ENCODE measurements at places on chromosomes 1 and 21.

GRCh38 chr21:16579538-16579937 is 849.8 kb downstream of the USP25 start:
- DNase-seq = peak; percentile 53

- peak; percentile 25 for DNase-seq
These were observed 82.1 kb downstream of the GFI1 start for GRCh38 chr1:92404661-92405060.

GRCh38 chr1:189970331-189971230 is 507.1 kb downstream of the BRINP3 start:
- no peak for DNase-seq

- no peak for DNase-seq
These were observed 120.7 kb downstream of the TGFBR3 start for GRCh38 chr1:91765293-91765692.

DNA sequence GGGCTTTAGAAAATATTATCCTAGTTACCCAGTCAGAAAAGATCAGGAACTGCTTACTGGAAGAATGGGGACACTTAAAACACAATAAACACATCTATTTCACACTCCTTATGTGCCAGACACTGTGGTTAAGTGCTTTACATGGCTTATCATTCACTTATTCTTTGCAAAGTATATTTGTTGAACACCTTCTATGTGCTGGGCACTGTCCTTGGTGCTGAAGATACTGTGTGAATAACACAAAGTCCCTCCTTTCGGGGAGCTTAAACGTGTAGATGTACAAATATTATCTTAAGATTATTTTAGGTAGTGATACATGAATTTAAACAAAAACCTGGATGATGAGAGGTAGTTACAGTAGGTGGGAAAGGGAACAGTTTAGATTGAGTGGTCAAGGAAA is 169.3 kb downstream of the ST6GALNAC5 start:
- DNase-seq = peak; percentile 63

DNA sequence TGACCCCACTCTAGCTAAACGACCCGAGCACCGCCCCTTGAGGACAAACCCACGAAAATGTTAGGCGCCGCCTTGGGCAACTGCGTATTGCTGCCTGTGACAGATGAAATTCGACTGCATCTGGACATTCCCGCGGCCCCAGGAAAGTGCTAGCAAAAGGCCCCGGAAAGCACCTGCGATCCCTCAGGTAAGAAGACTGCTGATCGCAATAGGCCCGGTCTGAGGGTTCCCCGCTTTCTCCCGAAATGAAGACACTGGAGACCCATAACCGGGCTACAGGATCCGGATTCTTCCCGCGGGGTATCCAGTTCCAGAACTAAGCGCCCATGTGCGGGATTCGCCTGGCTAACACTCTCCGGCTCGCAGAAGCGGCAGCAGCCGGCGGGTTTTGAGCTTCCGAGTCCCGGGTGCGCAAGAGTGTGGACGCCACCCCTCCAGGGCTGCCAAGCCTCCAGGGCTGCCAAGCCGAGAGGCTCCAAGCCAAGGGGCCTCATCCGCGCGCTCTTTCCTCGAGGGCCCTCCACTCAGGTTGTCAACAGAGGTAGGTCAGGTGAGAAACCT is 157.9 kb upstream of the NBPF11 start:
- no peak for DNase-seq

- DNase-seq = no peak
These were observed 17.1 kb downstream of the ZNF281 start for GRCh38 chr1:200392625-200393185.

DNA sequence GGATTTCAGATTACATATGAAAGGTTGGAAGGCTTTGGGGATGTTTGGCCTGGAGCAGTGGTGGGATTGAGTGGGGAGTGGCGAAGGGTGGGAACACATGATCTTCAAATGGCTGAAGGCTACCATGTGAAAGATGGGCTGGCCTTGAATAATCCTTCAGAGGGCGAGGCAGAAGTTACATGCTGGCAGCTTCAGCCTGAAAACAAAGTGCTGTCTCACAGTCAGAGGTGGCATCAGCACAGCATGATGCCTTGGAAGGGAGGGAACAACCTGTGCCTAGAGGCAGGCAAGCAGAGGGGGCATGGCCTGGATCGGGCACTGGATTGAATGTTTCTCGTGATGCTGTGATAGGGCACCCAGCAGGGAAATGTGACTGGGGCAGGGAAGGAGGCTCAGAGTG is 130.8 kb downstream of the BEND5 start:
- DNase-seq = no peak

DNA sequence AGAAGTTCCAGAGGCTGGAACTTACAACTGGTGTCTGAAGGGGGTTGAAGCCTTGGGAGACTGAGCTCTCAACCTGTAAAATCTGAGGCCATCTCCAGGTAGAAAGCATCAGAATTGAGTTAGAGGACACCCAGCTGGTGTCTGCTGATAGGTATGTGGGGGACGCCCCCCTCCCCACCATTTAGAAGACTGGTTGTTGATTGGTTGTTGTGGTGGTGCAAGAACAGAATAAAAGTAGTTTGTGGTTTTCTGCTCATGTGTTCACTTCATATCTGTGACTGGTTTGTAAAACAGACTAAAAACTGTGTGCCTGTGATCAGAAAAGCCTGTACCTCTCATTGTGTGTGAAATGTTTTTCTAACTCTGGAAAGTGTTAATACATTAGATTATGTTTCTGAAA is 33.2 kb upstream of the PDE4B start:
- DNase-seq = no peak

DNA sequence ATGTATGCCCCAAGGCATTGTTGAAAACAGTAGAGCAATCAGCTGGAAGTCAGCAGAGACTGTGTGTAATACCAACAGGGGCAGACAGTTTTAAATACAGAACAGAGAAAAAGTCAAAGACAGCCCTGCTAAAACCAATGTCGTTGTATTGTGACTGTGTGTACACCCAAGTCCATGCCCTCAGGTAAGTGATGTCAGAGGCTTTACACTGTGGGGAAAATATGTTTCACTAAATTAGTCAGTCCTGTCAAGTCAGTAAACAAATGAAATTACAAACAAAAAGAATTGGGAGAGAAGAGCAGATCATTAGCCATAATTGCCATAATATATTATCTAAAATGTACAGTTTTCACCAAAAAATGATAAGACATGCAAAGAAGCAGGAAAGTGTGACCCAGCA is 2.4 kb upstream of the CYP2J2 start:
- no peak for DNase-seq

GRCh38 chr1:200279810-200280411 is 129.9 kb downstream of the ZNF281 start:
- peak; percentile 79 for DNase-seq

DNA sequence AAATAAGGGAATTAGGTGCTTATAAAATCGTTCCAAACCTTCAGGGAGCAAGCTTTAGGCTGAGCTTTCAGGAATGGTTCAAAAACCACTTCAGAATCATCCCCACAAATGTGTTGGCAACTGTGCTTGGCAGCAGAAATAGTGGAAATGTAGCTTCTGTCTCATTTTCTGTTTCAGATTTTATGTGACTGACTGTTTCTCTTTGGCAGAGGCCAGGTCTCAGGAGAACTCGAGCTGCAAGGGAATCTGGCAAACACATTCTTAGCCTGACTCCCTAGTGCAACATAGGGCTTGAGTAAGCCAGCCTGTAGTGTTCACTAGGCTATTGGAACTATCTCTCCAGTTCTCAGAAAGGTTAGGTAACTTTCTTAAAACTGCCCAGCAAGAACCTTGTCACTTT is 128.6 kb downstream of the PLA2G4A start:
- no peak for DNase-seq

- no peak for DNase-seq
These were observed 7.2 kb downstream of the KISS1 start for GRCh38 chr1:204188959-204189639.

DNA sequence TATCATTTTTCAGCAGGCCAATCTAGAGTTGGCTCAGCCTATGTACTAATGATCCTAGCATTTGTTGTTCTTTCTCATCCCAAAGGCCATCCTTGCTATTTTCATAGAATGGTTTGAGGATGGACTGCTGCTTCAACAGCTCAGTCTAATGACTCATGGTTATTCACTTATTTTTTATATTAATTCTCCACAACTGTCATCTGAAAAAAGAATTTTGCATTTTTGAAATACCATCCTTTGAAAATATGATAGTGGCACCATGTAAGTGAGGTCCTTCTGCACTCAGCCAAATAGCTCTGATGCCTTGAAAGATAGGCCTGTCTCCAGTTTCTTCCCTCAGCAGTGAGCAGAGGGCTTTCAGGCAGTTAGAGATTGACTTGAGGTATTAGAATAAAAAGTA is 377.5 kb downstream of the LMO4 start:
- DNase-seq = peak; percentile 17

GRCh38 chr1:169943963-169944526 is 50.3 kb upstream of the SCYL3 start:
- no peak for DNase-seq

- peak; percentile 75 for DNase-seq
These were observed 67.8 kb upstream of the BCL10 start for GRCh38 chr1:85344256-85344694.

DNA sequence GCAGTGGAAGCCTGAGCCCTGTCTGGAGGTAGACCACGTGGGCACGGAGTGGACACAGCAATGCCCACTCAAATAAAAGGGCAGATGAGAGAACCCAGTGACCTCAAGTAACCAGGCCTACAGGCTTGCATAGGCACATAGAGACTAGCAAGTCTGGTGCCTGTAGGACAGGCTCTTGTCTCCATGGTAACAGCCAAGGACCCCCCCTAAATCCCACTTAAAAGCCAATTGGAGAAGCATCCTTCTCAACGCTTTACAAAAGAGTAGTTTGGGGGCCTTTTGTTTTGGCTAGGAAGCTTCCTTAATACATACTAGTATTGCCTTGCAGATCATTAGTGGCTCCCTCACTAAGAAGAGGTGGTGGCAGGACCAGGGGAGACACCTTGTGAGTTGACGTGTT is 63.9 kb downstream of the VWA5B1 start:
- DNase-seq = no peak

DNA sequence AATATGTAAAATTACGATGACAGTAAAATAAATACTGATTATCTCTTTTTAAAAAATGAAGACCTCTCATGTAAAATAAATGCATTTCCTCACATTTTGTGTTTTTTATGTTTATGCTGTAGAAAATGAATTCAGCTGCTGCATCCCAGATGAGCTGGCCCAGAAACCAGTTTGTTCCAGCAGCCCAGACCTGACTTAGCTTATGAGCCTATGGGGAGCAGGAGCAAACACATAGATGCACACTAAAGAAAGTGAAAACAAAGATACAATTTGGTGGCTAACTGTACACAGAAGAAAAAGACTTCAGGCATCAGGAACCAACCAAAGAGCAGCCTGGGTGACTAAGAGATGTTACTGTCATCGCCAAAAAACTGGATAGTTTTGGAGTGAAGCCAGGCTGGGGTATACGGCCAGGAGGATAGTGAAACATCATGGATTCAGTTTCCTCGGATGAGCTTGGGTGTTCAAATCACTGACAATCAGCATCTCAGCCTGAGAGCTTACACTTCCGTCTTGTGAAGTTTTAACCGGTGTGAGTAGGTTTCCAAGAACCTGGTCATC is 113.9 kb upstream of the BACE2 start:
- DNase-seq = no peak

GRCh38 chr1:169128562-169128961 is 22.1 kb downstream of the ATP1B1 start:
- DNase-seq = no peak

GRCh38 chr1:72734415-72734814 is 452.1 kb upstream of the NEGR1 start:
- DNase-seq = no peak

DNA sequence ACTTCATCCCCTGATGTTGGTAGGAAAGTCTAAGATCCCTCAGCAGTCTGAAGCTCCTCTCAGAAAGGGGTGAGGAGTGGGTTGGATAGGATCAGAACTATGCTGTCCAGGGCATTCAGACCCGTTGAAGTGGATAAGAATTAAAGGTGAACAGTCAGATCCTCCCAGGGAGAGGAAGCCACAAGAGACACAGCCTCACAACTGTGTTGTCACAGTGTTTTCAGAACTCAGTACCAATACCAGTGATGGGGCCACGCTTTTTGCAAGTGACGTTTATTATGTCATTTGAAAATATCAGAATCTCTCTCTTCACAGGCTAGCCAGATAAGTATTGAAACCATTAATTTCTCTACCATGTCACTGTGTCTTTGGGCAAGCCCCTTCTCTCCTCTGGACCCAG is 15.4 kb upstream of the EPS15 start:
- DNase-seq = no peak

Measured in fibroblast of pulmonary artery (primary cell).